Fibroblast of skin of abdomen (primary cell): ENCODE measurements at places on chromosomes 3 and 15.

DNA sequence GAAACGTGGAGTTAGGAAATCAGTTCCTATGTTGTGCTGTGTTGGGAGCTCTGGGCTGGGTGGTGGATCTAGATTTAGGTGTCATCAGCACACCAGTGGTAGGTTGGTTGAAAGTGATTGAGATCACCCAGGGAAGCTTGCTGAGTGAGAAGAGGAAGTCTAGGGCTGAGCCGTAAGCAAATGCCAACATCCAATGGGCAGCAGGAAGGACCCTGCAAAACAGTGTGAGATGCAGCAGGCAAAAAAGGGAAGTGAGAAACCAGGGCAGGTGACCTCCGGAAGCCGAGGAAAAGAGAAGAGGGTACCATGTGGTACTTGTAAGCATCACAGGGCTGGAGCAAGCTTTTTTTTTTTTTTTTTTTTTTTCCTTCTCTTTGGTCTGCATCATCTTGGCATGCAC, 15.9 kb upstream of the COPG1 start:
- DNase-seq = no peak

DNA sequence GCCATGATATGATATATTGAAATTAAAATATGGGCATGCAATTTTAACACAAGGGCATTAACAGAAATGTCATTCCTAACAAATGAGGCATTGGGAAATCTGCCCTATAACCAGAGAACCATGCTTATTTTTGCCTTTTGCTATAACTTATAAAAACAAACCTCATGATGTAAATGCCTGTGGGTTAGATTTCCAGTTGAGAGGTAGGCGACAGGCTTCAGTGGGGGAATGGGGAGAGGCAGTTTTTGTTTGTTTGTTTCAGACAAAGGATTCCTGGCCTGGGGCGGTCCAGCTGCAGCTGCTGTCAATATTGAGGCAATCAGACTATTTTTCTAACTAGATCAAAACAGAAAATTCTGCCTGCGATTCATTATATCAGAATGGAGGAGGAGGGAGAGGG, 490.4 kb upstream of the CFAP20DC start:
- DNase-seq = peak; percentile 55

- no peak for DNase-seq
These were observed 354.7 kb downstream of the MCTP2 start for GRCh38 chr15:94586099-94586498.

DNA sequence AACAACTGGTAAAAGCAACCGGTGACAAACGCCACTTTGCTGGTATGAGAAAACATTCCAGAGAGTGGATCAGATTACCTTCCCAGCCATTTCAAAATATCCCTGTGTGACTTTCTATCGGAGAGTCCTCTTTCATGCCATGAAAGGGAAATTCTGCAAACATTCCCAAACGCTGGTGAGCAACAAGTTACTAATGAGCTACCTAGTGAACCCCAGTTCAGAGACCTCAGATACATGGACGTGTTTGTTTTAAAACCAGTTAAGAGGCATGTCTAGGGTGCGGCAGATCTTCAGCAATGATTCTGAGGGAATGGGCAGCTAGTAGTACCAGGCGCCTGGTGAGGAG, 418.2 kb upstream of the NR2F2 start:
- no peak for DNase-seq

DNA sequence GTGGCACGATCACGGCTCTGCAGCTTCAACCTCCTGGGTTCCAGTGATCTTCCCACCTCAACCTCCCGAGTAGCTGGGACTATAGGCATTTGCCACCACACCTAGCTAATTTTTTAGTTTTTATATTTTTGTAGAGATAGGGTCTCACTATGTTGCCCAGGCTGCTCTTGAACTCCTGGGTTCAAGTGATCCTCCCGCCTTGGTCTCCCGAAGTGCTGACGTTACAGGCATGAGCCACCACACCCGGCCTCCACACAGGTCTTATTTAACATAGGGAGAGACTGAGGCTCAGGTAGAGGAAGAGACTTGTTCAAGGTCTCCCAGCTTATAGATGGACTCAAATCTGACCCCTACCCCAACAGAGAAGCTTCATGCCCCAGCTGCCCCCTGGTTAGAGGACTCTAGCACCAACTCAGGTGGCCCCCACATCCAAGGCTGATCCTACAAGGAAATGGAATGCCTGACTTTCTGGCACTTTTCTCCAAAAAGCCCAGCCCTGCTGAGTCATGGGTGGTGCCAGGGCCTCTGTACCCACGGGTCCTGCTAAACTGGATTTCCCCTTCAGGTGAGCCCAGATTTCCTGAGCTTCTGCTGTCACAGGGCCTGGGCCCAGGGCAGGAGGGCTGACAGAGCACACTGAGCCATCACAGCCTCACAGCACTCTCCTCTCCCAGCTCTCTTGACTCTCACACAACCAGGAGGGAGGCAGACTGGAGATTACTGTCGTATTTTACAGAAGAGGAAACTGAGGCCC, 5.6 kb downstream of the TMEM40 start:
- DNase-seq = no peak

- peak; percentile 44 for DNase-seq
These were observed 591.5 kb upstream of the CFAP20DC start for GRCh38 chr3:59641169-59641899.

- no peak for DNase-seq
These were observed 147.8 kb downstream of the SLCO3A1 start for GRCh38 chr15:92001307-92001706.

DNA sequence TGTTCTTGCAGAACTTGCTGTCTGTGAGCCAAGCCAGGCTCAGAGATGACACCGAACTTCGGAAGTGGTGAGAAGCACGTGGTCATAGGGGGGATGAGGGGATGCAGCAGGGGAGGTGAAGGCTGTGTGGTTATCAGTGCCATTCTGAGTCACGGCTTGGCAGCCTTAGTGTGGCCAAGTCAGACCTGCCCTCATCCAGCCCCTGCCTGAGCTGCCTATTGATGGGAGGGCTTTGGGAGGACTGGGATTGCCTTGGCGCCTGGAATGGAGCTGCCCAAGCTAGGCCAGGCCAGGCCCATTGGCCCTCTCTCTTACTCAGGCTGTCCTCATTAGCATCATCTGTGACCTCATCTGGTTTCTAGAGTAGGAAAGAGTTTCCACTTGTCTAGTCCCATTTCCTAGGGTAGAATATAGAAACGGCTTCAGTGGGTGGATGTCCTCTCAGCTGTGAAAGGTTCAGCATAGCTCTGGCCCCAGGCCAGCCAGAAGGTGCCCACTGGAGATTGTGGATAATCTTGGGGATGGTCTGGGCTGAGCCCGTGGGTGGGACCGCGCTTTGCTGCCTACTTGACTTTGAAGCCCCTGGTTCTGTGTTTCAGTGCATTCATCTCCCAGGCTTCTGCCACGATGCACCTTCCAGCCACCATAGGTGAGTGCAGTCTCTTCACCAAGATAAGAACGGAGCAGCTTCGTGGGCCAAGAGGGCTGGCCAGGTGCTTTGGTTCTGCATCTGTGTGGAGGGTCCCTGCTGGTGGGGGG, 7.2 kb downstream of the FAH start:
- no peak for DNase-seq

DNA sequence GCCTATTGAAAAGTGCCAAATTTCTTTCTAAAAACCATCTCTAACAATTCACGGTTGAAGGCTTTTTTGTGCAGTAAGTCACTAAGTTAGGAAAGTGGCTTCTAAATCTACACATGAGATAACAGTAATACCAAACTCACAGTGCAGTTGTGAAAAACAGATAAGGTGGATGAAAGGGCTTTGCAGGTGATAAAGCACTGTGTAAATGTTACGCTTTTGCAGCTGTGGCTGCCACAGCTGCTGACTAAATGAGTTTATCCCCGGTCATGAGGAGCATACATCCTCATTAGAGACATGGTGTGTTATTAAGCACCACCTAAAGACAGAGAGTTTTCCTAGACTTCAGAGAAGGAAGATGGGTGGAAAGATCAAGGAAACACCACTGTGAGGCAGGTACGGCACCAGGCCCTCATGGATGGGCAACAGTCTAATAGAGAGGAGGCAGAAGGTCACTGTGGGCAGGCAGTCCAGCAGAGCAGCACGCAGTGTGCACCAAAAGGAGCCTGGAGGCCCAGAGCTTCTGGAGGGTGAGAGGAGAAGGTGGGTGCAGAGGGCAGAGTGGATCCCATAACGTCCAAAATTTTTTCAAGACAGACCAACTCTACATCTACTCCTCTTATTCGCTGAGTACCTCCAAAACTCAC, 68.5 kb downstream of the FMN1 start:
- no peak for DNase-seq

- no peak for DNase-seq
These were observed 13.1 kb upstream of the OSBPL11 start for GRCh38 chr3:125608419-125608818.

GRCh38 chr3:129463094-129463493, 23.1 kb downstream of the IFT122 start:
- DNase-seq = no peak

- DNase-seq = peak; percentile 3
These were observed 954 bp downstream of the SV2B start for GRCh38 chr15:91100814-91101607.

GRCh38 chr15:64767203-64767602, 8.2 kb downstream of the RBPMS2 start:
- no peak for DNase-seq

DNA sequence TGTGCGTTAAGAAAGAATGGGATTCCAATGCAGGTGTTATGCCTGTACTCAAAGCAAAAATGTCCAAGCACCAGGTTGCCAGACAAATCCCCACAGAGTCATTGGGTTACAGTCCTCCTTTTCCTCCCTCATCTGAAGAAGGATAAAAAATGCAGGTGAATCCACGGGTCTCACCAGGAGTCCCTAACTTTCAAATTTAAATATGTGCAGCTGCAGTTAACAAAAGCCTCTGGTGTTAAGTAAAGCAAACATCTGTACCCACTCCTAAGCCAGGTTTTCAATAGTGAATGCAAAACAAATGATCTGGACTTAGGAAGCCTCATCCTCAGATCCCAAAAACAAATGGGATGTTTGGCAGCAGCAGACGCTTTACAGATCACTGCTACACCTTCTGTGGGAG, 70.4 kb upstream of the SETMAR start:
- no peak for DNase-seq

DNA sequence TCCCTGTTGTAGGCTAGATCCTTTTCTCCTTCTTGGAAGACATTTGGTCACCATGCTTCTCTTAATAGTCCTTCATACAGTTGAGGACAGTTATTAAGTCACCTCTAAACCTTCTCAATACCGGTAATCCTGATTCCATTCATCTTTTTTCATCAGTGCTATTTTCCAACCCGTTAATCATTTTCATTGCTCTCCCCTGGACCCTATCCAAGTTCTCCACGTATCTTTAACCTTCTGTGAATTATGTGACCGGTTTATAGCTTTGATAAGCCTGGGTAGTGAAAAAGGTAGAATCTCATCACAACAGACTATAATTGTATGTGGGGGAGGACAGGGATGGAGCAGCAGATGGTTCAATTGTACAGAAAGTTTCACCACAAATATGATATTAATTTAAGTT, 168.5 kb downstream of the MECOM start:
- DNase-seq = no peak

DNA sequence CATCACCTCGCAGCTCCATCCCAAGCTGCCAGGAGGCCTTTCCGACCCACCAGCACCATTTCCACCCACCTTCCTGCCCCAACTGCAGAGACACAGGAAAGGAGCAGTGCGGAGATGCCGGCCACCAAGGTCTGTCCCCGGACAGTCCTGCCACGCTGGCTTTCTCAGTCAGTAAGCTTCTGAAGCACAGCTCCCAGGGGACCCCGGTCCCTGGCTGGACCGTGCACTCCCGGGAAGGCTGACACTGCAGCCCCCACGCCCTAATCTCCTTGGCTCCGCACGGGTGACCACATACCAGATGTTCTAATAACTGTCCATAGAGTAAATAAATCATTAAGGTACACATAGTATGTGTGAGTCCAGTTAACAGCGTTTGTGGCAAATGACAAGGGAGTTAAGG, 73.5 kb downstream of the VGLL4 start:
- DNase-seq = no peak

GRCh38 chr15:25649390-25649789, 210.6 kb upstream of the UBE3A start:
- DNase-seq = no peak

DNA sequence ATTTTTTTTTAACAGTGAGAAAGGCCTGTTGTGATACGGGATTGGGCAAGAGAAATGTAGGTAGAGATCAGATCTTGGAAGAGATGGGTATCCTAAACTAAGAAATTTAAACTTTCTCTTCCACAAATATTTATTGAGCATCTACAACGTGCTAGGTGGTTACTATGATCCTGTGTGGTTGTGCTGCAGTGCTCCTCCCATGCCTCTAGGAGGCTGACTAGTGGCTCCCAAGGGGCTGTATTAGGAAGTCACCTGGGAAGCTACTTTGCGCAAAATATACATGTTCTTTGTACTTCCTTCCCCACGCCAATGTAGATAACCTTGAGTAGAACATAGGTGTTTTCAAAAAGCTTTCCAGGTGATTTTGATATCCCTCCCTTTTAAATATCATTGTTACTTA, 27.2 kb downstream of the USP3 start:
- no peak for DNase-seq

DNA sequence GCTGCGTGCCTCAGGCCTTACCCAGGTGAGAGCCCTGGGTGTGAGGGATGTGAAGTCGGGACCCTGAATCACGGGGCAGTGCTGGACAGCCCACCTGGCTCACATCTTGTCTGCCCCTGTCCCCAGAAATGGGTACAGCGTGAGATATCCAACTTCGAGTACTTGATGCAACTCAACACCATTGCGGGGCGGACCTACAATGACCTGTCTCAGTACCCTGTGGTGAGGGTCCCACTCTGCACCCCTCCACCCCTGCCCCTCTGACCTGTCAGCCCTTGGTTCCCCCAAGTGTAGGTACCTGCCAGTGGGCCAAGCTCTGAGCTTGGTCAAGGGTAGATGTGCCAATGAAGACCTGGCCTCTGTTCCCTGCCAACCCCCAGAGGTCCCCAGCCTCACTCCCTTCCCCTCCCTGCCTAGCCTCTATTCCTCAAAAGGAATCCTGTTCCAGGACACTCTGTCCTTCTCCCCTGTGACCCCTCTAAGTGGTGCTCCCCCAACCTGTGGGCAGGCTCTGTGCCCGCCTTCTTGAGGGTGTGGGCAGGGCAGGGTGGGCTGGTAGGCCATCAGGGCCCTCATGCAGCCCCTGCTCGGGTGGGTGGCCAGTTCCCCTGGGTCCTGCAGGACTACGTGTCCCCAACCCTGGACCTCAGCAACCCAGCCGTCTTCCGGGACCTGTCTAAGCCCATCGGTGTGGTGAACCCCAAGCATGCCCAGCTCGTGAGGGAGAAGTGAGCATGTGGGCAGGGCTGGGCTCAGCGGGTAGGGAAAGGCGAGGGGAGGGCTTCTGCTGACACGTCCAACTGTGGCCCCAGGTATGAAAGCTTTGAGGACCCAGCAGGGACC, 25.1 kb downstream of the NBEAL2 start:
- no peak for DNase-seq

GRCh38 chr3:156801746-156802145, 24.4 kb upstream of the LEKR1 start:
- no peak for DNase-seq

DNA sequence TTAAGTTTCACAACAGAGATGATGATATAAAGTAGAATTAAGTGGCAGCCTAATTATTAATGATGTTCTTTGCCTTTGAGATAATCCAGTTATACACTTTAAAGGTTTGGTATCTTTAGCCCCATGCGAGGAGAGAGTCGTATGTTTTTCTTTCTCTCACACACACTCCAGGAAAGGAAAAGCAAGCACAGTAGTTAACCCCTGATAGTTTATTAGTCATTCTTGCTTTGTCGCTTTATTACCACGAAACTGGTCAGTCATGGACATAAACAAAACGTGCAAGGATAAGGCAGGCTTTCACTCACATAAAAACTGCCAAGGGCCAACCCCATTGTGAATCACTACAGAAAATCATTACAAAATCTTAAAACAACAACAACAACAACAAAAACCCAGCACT, 866.9 kb downstream of the FHIT start:
- no peak for DNase-seq
